Amygdala (tissue), 56 donors: ENCODE measurements at places on chromosomes 2 and 18.

DNA sequence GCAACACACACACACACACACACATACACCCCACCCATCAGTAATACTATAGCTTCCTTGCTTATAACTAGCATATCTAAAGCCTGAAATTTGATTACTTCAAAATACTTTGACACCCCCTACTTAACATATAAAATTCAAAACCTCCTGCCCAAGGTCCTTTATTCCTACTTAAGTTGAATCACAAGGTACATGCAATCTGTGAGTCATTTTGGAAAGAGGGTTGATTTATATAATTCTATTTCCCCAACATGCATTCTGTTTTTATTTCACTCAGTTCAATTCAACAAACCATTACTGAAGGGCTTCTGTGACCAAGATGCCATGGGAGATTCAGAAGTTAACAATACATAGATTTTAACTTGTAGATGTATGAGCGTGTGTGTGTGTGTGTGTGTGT is 420.7 kb downstream of the METTL4 start:
- DNase-seq: no peak

GRCh38 chr2:150812066-150812465 is 324.6 kb upstream of the RND3 start:
- DNase-seq: no peak

GRCh38 chr2:29662861-29663260 is 258.5 kb downstream of the ALK start:
- no peak for DNase-seq

GRCh38 chr2:216909541-216910210 is 49.8 kb upstream of the TNP1 start:
- DNase-seq: no peak

GRCh38 chr18:79367989-79368388 is 27.7 kb upstream of the NFATC1 start:
- DNase-seq: no peak

- no peak for DNase-seq
Measured at GRCh38 chr18:45339810-45340550, 275.3 kb upstream of the SLC14A2 start.

- no peak for DNase-seq
Measured at GRCh38 chr2:176997792-176998169, 214.8 kb upstream of the HNRNPA3 start.

- no peak for DNase-seq
Measured at GRCh38 chr2:16728351-16729136, 62.9 kb upstream of the CYRIA start.

DNA sequence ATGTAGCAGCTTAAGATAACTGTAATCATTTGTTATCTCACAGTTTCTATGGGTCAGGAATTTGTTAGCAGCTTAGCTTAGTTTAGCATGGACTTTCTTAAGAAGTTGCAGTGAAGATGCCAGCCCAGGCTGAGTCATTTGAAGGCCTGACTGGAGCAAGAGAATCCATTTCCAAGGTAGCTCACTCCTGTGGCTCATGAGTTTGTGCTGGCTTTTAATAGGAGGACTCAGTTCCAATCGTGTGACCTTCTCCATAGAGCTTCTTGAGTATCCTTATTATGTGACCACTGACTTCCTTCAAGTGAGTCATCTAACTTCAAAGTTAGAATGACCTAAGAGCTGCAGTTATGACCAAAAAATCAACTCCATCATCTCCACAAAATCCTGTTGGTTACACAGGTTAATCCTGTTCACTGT is 1.4 kb downstream of the GPATCH11 start:
- DNase-seq: no peak

- no peak for DNase-seq
Measured at GRCh38 chr2:236665572-236666118, 96.0 kb downstream of the ACKR3 start.

GRCh38 chr18:79988451-79989194 is at the start of gene TXNL4A:
TSS of gene TXNL4A (minus strand) at chr18:79988563. CDS start at chr18:79988392, 171 bp downstream.
- peak; percentile 63 for DNase-seq

GRCh38 chr18:59220784-59221765 is 1.1 kb downstream of the GRP start:
- DNase-seq: no peak

GRCh38 chr2:56109994-56110393 is 73.8 kb upstream of the CCDC85A start:
- DNase-seq: no peak

GRCh38 chr18:67896451-67896850 is 379.9 kb upstream of the DSEL start:
- DNase-seq: no peak

GRCh38 chr2:29880084-29880483 is 41.3 kb downstream of the ALK start:
- DNase-seq: no peak

- DNase-seq: no peak
Measured at GRCh38 chr2:235660484-235661082, 166.7 kb downstream of the AGAP1 start.

DNA sequence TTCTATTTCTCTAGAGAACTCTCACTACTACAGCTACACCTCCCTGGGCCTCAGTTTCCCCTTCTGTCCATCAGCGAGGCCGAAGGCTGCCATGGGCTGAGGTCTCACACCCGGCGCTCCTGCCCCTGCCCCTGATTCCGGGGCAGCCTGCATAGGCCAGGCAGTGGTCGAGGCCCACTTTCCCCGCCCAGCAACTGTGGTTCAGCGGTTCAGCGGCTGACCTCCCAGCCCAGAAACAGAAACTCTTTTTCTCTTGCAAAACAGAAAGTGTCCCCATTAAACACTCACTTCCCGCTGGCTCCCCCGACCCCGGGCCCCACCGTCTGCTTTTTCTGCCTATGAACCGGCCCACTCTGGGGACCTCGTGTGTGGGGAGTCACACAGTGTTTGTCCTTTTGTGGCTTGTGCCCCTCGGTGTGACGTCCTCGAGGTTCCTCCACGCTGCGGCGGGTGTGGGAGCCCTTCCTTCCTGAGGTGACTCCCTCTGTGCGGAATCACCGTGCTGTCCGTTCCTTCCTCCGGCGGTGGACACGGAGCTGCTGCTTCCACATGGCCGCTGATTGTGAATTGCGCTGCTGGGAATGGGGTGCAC is 16.0 kb downstream of the PDCD1 start:
- DNase-seq: no peak

GRCh38 chr18:2083691-2084090 is 487.6 kb downstream of the METTL4 start:
- DNase-seq: no peak

- DNase-seq: no peak
Measured at GRCh38 chr2:109032229-109032820, 43.3 kb upstream of the EDAR start.

GRCh38 chr2:28296243-28296642 is 96.4 kb upstream of the FOSL2 start:
- no peak for DNase-seq

DNA sequence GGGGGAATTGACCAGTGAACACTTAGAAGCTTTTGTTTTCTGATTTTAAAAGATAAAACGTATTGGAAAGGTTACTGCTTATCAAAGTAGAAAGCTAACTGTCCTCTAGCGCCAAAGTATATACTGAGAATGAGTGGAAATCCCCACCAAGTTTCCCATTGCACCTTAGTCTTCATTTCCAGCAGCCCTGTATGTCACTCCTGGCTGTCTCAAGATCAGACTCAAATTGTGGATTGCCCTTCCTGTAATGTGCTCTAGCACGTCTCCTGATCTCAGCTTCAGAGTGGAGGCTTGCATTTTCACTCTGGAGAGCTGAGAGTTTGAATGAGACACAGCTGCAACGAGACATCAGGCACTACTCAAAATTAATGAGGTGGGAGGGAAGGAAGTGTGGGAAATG is 26.6 kb downstream of the MFF start:
- DNase-seq: no peak

GRCh38 chr2:18578033-18578432 is 11.3 kb downstream of the NT5C1B start:
- DNase-seq: no peak

DNA sequence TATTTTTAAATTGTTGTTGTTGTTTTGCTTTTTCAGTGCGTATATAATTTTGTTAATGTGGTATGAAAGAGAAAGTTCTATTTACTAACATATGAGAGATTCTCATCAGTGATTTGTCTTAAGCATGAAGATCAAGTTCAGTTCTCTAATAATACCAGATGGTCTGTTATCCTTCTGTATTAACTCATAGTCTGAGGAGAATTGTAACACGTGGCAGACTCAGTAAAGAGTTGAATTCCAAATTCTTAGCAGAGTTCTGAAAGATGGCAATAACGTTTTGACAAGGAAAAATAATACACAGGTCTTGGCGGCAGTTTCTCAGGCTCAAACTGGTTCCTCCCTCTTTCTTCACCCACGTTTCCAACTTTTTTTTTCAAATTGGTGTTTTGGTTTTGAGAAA is 17.2 kb upstream of the COL3A1 start:
- DNase-seq: no peak

DNA sequence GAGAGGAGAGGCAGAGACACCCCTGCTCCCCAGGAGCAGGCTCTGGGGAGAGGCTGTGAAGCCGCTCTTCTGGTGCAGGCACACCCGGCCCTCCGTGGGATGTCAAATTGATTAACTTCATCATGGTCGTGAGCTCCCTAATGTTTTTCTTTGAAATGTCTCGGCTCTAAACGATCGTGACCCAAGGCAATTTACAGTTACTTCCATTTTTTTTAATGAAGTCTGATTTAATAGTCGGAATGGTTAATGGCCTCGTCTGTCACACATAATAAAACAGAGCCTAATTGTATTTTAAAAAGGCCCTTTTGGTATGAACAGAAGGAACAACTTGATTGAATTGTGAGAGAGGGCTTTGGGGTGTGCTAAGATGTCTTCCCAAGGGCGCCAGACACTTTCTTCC is 130.2 kb downstream of the SMAD2 start:
- no peak for DNase-seq

- DNase-seq: no peak
Measured at GRCh38 chr18:13141209-13141608, 77.4 kb upstream of the LDLRAD4 start.

- DNase-seq: no peak
Measured at GRCh38 chr2:30641765-30642345, 165.4 kb downstream of the CAPN13 start.

GRCh38 chr2:46142546-46143428 is 154.4 kb upstream of the EPAS1 start:
- no peak for DNase-seq

- DNase-seq: no peak
Measured at GRCh38 chr2:149826471-149827125, 239.0 kb upstream of the MMADHC start.

GRCh38 chr2:174035981-174036742 is 71.0 kb upstream of the SP3 start:
- no peak for DNase-seq

- DNase-seq: no peak
Measured at GRCh38 chr2:135821190-135821589, 15.8 kb downstream of the LCT start.

DNA sequence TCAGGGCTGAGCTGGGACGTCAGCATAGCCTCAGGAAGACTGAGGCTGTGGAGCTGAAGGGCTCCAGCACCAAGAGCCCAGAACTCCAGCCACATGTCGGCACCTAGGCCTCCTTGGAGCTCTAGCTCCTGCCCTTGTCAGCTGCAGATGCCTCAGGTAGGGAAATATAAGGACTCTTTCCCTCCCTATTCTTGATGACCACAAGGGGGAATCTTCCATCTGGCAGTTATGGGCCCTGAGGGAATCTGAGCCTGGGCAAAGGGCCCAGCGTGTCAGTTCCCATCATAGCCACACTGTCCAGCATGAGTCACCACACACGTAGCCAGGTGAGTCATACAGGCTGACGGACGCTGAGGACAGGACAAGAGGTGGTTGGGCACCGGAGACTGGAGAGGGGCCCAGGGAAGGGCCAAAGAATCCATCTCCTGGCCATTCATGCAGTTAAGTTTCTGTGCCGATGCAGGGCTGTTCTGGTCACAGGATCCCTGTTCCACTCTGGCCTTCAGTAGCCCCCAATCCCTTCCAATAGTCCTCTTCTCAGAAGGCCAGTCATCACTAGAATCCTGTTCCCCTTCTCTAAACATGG is 1.8 kb downstream of the MPV17 start:
- no peak for DNase-seq

DNA sequence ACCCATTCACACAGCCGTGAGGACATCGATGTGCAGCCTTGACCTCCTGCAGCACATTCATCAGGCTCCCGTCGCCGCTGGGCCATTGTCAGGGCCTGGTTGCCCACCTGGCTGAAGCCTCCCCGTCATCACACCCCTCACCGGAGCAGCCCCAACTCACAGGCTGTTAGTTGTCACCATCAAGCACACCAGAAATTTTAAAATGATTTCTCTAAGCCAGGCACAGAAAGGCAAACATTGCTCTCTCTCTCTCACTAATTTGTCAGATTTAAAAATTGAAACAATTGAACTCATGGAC is 167.1 kb downstream of the RTP5 start:
- DNase-seq: no peak

- DNase-seq: no peak
Measured at GRCh38 chr18:74870950-74871349, 273.3 kb downstream of the ZNF407 start.

- DNase-seq: no peak
Measured at GRCh38 chr2:224369028-224369632, 32.8 kb downstream of the FAM124B start.
